ENCODE measurements at places on chromosomes 2 and 18.

- DNase-seq, result no peak
These were observed 57.5 kb upstream of the MFF start for GRCh38 chr2:227267410-227268115.

DNA sequence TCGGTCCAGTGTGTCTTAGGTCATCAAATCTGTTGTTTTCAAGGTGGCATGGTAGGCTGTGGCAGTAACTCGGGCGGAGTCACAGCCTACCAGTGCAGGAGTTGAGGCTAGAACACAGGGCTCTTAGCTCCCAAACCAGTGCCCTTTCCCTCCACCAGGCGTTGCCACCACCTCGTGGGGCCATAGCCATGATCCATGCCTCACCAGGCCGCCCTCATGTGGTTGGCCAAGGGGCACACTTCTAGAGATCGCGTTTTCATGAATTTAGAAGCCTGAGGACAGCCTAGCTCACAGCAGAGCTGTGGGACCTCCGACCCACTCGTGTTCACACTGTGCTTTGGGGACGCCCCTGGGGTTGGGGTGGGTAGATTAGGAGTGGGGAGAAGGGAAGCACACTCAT, 10.6 kb downstream of the SEC11C start:
- DNase-seq, result no peak

GRCh38 chr2:147774805-147775204, 70.0 kb upstream of the ACVR2A start:
- DNase-seq, result no peak

DNA sequence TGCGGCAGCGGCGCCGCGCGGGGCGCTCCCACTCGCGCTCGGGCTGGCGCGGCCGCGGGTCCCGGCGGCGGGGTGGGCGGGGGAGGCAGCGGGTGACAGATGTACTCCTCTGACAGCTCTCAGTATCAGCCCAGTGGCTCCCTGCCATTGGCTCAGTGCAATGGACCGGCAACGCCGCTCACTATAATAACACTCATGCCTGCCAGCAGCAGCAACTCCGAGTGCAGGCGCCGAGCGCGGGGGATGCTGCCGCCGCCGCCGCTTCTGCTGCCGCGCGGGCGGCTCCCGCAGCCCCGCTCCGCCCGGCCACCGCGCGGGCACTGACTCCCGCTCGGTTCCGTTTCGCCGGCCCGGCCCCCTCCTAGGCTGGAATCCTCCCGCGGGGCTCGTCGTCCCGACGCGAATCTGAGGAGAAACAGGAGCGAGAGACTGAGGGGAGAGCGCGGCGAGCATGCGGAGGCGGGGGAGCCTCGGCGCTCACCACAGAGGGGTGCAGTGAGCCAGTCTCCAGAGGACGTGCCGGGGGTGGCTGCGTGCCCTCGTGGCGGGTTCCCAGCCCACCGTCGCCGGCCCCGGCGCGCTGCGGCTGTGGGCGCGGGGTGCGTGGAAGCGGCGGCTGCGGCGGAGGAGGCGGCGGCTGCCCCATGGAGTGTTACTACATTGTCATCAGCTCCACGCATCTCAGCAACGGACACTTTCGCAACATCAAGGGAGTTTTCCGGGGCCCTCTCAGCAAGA, at the start of gene ZNF804A:
Gene ZNF804A, plus strand, starts transcription at position 214 of the 738 bp plus-strand sequence. Its CDS starts 431 bp downstream, at position 645.
- no peak for DNase-seq

DNA sequence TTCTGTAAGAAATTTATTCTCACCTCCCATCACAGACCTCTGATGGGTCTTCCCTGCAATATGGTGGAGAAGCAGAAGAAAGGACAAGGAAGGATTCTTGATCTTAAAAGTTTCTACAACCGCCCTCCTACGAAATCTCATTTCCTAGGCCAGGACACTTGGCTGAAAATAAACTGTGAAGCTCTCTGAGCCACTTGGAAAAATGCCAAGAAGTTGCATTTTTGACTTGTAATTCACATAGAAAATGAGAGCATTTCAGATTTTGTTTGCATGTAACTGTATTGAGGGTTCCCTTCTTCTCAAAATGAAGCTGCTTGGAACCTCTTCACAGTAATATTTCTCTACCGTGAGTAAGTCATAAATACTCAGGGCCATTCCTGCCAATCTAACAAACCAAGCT, 458.3 kb upstream of the SLC14A2 start:
- DNase-seq, result no peak

- DNase-seq, result peak; percentile 13
These were observed 192.2 kb upstream of the PXDN start for GRCh38 chr2:1936427-1936980.

DNA sequence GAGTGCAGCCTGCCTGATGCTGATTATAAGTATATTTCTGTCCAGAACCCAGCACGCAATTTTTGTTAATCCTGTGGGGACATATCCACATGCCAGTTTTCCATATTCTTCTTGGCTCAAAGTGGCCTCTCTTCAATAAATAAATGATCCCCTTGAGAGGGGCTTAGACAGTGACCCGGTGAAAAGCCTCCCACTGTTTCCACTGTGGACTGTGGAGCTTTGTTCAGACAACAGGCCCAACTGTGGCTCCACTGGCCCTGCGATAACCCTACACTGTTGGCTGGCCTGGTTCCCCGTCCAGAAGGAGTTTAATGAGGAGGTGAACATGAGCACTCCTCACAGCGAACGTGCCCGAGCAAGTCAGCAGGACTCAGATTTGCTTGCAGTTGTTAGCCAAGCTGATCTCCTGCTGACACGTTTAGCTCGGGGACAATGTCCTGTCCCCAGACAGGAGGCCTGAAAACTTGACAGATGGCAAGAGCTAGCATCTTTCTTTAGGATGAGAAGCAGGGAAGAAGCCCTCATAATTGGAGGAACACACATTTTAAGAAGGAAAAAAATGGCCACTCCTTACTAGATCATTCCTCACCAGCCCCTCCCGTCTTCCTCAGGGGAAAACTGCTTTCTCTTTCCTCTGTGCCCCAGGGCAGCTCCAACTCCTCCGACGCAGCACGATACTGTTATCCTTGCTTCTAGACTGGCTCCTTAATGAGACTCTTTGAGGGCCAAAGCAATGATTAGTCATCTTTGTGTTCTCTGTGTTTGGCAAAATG, 20.0 kb upstream of the MTCL1 start:
- no peak for DNase-seq

GRCh38 chr2:25056098-25056821, 14.4 kb downstream of the EFR3B start:
- DNase-seq, result no peak

GRCh38 chr18:58004317-58004716, 39.7 kb upstream of the NEDD4L start:
- DNase-seq, result no peak

DNA sequence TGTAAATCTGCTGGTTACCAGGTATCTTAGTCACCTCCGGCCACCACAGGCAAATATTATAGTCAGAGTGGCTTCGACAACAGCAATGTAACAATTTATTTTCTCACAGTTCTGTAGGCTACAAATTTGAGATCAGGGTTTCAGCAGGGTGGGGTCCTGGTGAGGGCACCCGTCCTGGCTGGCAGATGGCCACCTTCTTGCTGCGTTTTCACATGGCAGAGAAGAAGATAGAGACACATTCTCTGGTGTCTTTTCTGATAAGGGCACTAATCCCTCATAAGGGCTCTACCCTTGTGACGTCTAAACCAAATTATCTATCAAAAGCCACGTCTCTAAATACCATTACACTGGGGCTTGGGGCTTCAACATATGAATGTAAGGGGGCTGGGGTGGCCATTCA, 843.2 kb upstream of the FANCL start:
- DNase-seq, result no peak

- DNase-seq, result no peak
These were observed 124.9 kb downstream of the PLB1 start for GRCh38 chr2:28620801-28621171.

Data from smooth muscle cell of the brain vasculature (primary cell).